ENCODE measurements at places on chromosomes 7 and 10.
A peak's percentile ranks its signal among the peaks of the same experiment; 100 is the strongest.

GRCh38 chr10:129033790-129034272 is 433.2 kb upstream of the MGMT start:
- peak; percentile 12 for DNase-seq

- DNase-seq: no peak
Measured at GRCh38 chr7:135375908-135376699, 133.8 kb downstream of the CNOT4 start.

GRCh38 chr7:107613439-107613838 is 33.4 kb downstream of the BCAP29 start:
- DNase-seq: no peak

DNA sequence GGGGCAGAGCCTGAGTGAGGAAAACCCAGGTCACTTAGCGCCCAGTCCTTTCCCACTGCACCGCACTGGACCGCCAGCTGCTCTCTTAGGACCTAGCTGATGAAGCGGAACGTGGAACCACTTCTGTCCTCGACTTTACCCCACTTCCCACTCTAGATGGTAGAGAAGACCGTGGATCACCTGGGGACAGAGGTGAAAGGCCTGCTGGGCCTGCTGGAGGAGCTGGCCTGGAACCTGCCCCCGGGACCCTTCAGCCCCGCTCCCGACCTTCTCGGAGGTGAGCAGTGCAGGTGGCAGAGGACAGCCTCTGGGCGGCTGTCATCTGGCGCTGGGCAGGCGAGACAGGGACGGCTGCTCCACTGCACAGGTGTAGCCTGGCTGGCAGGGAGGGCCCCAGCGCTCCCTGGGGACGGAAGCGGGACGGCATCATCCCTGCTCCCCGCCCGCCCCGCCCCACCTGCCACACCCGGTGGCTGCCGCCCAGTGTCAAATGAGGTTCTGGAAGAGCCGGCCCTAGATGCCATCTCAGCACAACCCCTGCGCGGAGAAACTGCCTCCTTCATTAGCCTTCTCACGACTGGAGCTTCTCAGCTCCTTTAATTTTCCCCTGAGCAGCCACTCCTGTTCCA is 11.7 kb downstream of the PLAC9 start:
- DNase-seq: no peak

- DNase-seq: no peak
Measured at GRCh38 chr7:151381098-151381347, 28.8 kb downstream of the WDR86 start.

GRCh38 chr10:3874990-3875841 is 90.2 kb upstream of the KLF6 start:
- no peak for DNase-seq

DNA sequence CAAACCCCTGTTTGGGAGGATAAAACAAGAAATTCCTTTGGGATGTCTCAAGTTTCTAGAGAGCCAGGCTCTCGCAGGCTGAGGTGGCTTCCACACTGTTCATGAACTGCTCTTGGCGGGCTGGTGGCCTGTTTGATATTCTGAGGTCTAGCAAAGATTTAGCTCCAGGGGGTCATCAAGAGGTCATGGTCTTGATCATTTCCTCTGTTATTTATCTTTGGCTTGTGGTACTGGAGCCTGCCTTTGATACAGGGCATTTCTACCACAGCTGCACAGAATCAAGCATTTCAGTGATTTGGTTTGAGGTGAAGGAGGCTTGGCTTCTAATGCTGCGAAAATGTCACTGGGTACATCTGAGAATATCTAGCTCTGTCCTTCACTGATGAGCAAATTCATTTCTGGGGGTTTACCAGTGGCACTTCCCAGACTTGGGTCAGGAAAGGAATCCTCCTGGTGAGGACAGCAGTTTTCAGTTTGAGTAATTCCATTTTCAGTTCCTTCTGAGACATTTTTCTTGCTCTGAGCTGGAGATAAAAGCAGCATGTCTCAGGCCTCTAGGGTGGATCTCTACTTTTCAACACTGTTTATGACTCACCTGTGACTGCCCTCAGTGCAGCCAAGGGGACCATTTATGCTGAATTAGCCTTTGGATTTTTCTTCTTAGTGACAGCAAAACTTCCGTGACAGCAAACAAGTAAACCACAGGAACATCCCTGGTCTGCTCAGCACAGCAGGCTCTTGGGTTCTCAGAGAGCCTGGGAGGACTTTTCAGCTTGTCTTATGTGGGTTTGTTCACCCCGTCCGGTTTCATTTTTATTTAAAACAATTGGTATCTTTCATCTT is 312.0 kb downstream of the RNLS start:
- DNase-seq: no peak

DNA sequence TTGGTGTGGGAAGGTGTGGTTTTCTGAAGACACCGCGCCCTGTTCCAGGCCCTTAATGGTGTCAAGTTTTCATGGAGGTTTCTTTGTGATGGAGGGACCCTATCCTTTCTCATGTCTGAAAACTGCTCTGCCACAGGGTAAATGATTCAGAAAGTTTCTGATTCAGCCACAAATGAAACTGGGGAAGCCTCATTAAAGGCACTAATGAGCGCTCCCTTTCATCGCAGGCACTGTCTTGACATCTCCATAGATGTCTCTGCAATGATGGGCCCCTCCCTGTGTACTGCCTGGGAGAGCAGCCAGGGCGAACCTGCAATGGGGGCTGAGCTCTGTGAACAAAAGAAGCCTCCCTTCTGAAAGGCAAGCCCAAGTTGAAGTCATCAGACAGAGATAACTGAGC is 355.3 kb downstream of the PRPF18 start:
- DNase-seq: no peak

GRCh38 chr10:80453842-80454512 is at the start of gene TSPAN14:
TSS of gene TSPAN14 (plus strand) at chr10:80454310. CDS start at chr10:80489234, 34,924 bp downstream.
- peak; percentile 69 for DNase-seq

- DNase-seq: no peak
Measured at GRCh38 chr10:6108072-6108471, 19.2 kb downstream of the RBM17 start.

- no peak for DNase-seq
Measured at GRCh38 chr10:86191686-86192085, 174.9 kb downstream of the GRID1 start.

DNA sequence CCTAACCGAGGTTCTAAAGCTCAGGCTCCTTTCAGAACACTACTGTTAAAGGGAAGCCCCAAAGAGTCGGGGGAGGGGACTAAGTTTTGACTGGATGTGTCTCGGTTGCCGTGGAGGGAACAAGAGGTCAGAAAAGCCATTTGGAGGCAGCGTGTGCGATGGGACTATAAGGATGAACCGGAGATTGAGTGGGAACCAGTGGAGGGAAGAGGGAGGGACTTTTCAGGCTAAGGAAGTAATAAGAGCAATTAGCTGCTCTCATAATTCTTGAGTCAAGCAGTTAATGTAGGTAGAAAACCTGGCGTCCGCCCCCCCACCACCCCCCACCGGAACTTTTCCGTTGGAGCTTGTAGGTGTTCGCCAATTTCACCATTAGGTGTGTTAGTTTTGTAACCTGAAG is 491 bp upstream of the AKAP9 start:
- peak; percentile 11 for DNase-seq

DNA sequence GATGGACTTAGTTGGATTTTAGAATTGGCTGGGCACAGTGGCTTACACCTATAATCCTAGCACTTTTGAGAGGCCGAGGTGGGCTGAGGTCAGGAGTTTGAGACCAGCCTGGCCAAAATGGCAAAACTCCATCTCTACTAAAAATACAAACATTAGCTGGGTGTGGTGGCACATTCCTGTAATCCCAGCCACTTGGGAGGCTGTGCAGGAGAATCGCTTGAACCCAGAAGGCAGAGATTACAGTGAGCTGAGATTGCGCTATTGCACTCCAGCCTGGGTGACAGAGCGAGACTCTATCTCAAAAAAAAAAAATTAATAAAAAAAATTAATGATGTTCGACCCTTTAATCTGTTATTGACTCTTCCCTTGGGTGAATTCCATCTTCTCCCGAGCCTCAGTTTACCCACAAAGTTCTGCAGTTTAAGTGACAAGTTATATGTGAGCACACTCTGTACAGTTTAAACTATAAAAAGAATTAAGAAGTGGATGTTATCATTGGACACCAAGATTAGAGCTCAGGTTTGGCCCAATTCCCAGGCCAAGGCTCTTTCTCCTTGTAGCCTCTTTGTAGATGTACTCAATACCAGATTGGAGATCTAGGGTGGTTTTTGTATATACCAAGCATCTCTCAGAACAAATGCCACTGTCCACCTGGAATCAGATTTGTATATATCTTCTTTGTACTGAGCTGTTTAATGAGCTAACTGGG is 15.0 kb downstream of the KAT6B start:
- DNase-seq: no peak

DNA sequence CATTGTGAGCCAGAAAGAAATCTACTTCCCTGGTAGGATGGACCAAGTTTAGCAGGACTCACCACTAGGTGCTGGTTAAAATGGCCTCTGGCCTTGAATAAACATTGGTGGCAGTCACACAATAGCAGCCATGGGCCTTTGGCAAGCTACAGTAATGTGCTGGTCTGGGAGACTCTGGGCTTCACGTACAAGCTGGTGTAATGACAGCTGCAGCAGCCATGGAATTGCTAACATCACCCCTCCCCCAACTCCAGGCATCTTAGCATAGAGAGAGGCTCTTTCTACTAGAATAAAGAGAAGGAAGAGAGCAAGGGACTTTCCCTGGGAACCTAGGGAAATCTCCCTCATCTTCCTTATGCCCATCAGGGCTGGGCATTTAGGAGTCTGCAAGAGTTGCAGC is 205.1 kb upstream of the SEMA3A start:
- DNase-seq: no peak

GRCh38 chr10:78255796-78256638 is 222.4 kb downstream of the RPS24 start:
- DNase-seq: no peak

GRCh38 chr10:17081431-17081830 is 48.2 kb downstream of the CUBN start:
- DNase-seq: no peak

- DNase-seq: no peak
Measured at GRCh38 chr10:118116715-118117449, 70.1 kb upstream of the RAB11FIP2 start.

- DNase-seq: no peak
Measured at GRCh38 chr10:32418572-32418971, 27.4 kb upstream of the CCDC7 start.
